ENCODE measurements at places on chromosomes 1 and 21.
A peak's percentile ranks its signal among the peaks of the same experiment; 100 is the strongest.

DNA sequence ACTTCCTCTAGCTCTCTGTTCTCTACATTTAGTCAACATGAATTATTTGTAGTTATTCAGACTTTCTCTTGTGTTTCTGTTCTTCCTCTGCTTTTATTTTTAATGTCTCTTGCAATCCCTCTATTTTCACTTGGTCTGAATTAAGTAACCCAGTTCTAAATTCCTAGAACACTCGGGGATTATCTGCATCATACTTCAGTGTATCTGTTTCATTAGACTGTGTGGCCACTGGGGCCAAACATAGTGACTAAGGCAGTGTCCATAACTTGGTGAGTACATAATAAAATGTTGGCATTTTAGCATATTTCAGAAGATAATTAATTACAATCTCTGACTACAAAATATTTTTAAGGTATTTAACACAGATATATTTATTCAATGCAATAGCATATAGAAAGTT lies 1087.2 kb upstream of the B3GALT2 start:
- no peak for DNase-seq

DNA sequence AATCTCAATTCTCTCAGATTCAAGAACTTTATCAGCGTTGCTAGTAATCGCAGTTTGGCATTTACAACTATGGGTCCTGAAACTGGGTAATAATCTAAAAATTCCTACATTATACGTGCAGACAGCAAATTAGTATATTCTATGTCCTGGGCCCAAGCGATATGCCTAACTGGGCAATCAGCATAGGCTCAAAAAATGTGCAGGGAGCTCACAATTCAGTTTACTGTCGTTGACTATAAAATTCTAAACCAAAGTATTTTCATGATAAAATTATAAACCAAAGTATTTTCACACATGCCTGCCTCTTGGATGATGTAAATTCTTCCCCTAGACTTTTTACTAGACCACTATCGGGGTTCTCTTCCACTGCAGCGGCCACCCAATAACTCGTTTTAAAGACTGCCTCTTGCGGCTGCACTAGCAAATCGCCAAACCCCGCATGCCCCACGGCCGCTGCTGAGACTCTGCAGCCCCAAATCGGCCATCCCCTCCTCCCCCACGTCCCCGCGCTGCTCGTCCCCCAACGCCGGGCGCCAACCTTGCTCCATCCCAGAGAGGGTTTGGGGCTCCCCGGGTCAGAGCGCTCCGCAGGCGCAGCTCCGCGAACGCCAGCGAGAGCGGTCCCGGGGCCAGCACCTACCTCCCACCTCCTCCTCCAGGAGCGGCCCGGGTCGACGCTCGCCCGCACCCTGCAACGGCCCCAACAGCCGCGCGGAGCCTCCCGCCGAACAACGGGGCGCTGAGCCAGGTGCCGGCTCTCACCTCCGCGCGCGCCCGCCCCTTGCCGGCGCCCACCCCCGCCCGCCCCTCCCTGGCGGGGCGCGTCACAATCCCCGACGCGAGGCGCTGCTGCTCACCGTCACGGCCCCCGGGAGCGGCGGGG lies 506 bp downstream of the SSX2IP start:
- no peak for DNase-seq

- no peak for DNase-seq
Measured at GRCh38 chr1:230715510-230715909, 1.6 kb upstream of the AGT start.

- DNase-seq: no peak
Measured at GRCh38 chr1:78143152-78143551, 97.4 kb downstream of the GIPC2 start.

DNA sequence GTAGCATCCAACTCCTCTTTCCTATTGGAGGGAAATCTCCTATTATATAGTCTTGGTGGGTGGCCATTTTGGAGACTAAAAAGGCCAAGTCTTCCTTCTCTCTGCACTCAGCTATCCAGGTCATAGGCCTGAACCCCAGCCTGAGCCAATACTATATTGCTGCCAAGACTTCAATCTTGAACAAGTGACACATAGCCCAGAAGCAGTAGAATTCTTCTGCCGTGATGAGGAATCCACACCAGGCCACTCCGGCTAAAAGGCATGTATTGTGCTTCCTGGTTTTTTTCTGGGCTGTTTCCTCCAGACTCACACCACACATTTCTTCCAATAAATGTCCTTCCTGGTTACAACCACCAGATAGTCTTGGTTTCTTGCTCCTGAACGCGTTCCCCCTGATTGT lies 43.0 kb downstream of the ATF3 start:
- DNase-seq: no peak

DNA sequence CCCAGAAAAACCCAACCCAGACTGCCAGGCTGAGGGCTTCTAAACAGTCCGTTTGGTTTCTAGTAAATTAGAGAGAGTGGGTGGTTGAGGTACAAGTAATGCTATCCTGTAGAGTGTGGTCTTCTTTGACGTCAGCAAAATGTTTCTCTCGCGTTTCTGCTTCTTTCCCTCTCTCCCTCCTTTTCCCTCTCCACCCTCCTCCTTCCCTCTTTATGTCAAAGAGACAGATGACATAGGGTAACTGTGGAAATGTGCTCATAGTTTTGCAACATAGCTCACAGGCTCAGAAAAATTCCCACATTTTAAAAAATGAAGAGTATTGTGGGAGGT lies 158.3 kb downstream of the TOMM20 start:
- no peak for DNase-seq

DNA sequence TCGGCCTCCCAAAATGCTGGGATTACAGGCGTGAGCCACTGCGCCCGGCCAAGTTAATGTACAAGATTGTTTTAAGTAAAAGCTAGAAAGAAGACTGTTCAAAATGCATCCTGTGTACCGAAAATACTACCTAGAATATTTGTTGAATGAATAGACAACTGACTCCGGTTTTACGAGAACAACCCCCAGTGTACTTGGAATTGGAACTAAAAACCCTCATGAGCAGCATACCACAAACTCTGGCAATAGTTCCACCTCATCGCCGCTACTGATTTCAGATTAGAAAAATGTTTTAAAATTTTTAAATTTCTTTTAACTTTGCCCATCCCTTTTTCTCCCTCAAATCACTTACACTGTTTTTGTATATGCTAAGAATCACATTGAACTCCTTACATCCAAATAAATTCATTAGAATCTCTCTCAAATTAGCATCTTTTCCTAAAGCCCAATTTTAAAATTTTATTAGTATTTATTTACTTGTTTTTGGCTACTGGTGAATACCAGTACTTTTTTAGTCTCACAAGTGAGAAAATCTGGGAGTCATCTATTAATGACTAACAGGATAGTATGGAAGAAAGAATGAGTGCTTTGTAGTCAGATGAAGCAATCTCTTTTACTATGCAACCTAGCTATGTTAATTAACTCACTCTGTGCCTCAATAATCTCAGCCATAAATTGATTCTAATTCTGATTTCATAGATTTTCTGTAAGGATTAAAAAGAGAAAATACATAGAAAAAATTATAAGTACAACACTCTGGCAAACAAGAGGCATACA lies 95.1 kb downstream of the GPATCH2 start:
- no peak for DNase-seq

- DNase-seq: no peak
Measured at GRCh38 chr1:5161372-5161771, 507.0 kb downstream of the AJAP1 start.

- no peak for DNase-seq
Measured at GRCh38 chr1:96596226-96596922, 125.2 kb upstream of the PTBP2 start.

GRCh38 chr1:196361112-196361714 lies 247.0 kb downstream of the KCNT2 start:
- DNase-seq: no peak

DNA sequence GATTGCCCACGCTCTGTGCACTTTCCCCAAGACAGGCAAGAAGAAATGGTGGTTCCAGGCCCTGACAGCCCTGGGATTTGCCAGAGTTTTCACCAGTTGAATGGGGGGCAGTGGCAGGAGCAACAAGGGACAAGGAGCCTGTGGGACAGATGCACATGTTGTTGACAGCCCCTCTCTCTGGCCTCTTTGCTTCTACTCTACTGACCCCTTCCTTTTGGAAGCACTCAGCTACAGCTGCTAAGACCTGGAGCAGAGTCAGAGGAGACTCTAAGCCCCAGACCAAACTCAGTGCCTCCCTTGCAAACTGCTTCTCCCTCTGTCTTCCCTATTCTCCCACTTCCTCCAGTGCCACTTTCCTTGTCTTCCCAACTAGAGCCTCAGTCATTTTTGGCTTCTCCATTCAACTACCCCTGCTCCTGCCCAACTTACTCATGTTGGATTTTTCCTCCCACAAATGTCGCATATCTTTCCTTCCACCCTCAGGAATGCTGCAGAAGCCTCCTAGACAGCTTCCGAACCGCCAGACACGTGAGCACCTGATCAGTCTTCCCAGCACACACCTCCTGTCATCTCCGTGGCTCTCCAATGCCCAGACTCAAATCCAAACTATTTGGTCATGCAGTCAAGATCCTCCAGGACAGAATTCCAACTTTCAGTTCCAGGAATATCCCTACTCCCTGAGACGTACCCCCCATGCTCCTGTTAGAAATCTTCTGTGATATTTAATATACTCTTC lies 9.1 kb downstream of the INKA2 start:
- DNase-seq: no peak

DNA sequence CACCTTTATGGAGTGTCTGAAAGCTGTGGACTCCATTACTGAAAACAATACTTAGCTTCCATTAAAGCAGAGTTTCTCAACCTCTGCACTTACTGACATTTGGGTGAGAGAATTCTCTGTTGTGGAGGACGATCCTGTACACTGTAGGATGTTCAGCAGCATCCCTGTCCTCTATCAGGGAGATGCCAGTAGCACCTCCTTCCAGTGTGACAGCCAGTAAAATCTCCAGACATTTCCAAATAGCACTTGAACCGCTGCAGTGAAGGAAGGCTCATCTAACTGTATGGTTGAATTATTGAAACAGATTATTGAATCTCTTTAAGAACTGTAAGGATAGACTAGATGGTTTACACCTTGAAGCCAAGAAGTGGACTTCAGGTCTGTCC lies 3.1 kb downstream of the PRDM2 start:
- DNase-seq: no peak

GRCh38 chr1:247529771-247530355 lies 6.4 kb downstream of the OR2C3 start:
- DNase-seq: no peak

DNA sequence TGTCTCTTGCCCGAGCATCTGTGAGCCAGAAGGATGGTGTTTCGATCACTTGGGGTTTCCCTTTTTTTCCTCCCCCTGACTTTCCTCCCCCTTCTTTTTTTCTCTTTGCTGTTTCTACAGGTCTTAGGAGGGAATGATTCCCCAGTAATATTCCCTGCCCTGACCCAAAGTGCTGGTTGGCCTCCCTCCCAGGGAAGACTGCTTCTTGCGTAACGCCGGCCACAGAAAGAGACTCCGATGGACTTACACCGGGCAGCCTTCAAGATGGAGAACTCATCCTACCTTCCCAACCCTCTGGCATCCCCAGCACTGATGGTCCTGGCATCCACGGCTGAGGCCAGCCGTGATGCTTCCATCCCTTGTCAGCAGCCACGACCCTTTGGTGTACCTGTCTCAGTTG lies 6.8 kb downstream of the RNF220 start:
- no peak for DNase-seq

DNA sequence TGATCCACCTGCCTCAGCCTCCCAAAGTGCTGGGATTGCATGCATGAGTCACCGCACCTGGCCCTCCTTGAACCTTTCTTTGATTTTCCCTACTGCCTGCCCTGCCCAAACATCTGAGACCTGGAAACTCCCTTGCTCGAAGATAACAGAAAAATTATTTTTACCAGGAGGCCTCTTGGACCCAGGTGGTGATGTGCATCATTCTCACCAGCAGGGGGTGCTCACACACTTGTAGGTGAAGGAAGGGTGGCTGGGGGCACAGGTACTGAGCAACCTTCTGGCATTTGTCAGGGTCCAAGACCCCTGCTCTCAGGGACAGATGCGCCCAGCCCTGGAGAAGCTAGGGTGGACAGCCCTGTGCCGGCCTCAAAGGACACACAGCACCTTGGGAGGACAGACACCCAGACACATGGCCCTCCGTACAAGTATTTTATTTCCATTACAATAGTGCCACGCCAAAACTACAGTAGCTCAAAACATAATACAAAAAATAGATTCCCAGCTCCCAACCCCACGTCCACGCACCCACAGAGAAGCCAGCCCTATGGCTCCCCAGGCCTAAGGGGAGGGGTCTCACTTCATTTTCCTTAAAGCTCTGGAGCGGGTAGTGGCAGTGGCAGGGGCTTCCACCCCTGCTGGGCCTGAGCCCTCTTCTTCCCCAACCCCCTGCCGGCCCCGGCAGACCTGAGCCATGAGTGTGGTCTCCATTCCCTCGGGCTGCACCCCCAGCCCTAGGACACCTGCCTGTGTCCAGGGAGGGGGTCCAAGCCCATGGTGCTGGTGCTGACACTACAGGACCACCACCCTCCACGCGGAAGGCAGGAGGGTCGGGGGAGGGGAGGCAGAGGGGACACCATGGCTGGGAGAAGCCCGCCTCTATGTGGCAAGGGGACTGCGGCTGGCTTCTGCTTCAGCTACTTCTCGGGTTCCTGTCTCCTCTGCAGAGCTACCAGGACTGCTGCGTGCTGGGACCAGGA lies 40.4 kb upstream of the EIF4G3 start:
- DNase-seq: no peak

- peak; percentile 82 for DNase-seq
Measured at GRCh38 chr1:177170756-177171535, at the start of gene BRINP2. Gene BRINP2 (plus strand): TSS chr1:177170958. CDS start chr1:177229877, 58,919 bp downstream.

DNA sequence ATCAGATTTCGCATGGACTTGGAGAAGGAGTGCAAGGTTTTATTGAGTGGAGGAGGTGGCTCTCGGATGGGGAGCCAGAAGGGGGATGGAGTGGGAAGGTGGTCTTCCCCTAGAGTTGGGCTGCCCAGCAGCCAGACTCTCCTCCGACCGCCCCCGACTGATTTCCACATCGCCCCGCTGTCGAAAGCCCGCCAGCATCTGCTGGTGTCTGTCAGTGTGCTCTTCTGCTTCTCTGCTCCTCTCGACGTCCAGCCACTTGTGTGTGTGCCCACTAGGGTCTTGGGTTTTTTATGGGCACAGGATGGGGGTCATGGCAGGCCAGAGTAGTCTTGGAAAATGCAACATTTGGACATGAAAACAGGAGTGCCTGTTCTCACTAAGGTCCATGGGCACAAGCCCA lies 40.1 kb downstream of the EVA1C start:
- no peak for DNase-seq

- no peak for DNase-seq
Measured at GRCh38 chr1:34361781-34362357, 185.2 kb downstream of the C1orf94 start.

DNA sequence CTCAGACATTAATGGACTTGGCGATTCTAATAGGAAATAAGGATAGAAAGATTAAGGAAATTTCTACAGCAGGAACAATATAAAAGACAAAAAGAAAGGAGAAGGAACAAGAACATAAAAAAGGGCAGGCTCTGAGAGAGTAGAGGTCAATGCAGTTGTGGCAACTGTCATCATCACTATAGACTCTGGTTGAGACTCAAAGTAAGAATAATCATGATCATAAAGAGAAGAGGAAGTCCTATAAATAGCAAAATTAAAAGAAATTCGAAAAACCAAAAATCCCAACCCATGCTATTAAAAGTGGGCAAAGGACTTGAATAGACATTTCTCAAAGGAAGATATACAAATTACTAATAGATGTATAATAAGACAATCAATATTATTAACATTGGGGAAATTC lies 14.4 kb upstream of the XCL1 start:
- DNase-seq: no peak
